ENCODE measurements at places on chromosomes 5 and 9.

DNA sequence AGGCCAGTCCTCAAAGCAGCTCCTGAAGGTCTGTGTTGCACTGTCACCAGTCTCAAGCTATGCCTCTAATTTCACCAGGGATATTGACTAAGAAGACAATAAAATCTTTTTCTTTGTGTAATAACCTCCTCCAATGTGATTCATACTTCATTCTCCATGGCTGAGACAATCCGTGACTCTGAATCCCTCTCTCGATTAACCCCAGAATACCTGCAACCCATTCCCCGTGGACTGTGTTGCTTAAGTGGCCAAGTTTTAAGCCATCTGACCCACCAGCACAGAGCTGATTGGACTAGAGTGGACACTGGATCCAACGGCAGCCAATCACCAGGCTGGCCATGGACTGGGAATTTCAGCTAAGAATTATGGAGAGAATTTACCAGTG, 5.4 kb upstream of the CCIN start:
- DNase-seq, result no peak

- no peak for DNase-seq
Measured at GRCh38 chr9:70576116-70576515, 161.7 kb upstream of the KLF9 start.

DNA sequence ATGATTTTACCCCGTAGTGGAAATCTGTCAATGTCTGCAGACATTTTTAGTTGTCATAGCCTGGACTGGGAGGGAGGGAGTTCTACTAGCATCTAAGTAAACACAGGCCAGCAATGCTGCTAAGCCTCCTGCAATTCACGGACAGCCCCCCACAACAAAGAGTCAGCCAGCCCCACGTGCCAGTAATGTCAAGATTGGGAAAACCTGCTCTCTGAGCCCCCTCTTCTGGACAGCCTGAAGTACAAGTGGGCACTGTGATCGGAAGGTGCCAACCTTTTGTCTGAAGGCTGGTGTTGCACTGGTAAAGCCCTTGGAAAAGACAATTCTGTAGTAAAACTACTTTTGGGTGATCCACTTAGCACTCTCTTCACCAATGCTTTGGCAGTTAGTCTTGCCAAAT, 154.5 kb downstream of the TARS1 start:
- DNase-seq, result no peak

DNA sequence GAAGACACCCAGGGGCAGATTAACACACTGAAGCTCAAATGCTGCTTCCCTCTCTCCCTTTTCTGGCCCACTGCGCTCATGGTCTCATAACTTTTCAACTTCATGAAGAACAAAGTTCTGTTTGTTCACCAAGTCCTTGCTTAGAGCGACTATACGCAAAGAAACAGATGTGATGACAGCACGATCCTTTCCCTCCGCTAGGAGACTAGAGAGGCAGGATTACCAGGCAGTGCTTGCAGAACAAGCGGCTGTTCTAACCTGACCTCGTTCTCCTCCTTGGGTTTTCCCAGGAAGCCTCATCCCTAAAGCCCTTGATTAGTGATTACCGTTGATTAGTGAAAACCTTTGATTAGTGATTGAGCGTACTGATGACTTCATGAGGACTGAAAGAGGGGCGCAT, 649.9 kb downstream of the IRX1 start:
- DNase-seq, result no peak

DNA sequence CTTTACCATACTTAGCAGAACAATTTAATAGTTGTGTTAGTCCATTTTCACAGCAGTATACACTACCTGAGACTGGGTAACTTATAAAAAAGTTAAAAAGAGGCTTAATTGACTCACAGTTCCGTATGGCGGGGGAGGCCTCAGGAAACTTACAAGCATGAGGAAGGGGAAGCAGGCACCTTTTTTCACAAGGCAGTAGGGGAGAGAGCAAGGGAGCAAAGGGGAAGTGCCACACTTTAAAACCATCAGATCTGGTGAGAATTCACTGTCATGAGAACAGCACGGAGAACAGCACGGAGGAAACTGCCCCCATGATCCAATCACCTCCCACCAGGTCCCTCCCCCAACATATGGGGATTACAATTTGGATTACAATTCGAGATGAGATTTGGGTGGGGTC, 269.9 kb downstream of the MTRR start:
- no peak for DNase-seq

GRCh38 chr5:179852993-179853547, 5.5 kb downstream of the MRNIP start:
- no peak for DNase-seq

DNA sequence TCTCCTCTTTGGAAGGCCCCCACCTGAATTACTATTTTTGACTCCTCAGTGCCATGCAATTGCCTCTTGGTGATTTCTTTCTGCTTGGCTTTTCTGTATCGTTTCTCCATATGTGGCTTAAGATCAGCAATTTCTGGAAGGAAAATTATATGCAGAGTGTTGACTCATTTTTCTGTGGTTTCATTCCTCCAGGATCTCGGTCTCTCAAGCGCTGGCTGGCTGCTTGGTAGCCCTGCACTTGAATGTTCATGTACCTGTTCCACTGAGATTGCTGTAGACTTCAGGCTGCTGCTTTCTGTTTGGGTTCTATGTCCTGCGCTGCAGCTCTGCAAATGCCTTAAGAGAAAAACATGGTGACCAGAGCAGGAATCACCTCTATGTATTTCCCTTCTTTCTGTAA, 77.6 kb downstream of the INIP start:
- DNase-seq, result no peak

DNA sequence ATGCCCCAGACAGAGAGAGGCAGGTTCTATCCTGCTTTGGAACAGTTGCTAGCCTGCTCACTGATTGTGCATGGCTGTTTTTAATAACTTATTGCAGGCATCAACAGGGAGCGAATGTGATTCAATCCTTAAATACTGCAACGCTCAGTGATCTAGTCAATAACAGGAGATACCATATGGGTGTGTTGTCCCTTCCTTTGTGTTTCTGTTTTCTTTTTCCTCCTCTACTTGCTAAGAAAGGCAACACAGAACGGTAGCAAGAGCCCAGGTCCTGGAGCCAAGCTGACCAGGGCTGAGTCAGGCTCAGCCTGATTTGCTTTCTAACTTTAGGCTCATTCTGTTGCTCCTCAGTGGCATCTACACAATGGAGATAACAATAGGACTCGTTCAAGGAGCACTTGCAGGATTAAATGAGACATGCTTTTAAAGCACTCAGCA, 98.6 kb upstream of the EQTN start:
- no peak for DNase-seq

DNA sequence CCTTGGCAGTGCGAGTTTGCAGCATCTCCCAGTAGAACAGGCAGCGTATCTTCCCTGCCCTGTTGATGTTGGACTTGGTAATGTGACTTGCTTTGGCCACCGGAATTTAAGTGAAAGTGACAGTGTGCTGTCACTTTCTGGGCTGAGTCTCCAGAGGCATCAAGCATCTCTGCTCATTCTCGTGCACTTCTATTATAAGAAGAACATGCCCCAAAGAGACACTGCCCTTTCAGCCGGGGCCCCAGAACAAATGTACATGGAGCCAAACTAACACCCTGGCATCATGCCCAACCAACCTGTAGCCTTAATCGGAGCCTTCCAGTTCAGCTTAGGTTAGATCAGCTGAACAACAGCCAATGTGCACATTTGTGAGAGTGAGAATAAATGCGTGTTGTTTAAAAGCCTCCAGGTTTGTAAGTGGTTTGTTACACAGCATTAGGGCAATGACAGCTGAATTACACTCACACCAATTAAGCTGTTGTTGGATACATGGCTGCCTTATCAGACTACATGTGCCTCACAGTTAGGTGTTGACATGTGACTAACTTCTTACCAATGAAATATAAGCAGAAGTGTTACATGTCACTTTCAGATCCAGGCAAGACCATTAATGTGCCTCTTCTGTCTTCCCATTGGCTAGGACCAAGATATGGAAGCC, 22.1 kb upstream of the FRMD3 start:
- no peak for DNase-seq

GRCh38 chr5:128101676-128102075, 18.1 kb downstream of the SLC12A2 start:
- DNase-seq, result no peak

- no peak for DNase-seq
Measured at GRCh38 chr5:79843450-79844388, 147.3 kb downstream of the MTX3 start.

GRCh38 chr5:151072630-151073025, 8.2 kb downstream of the TNIP1 start:
- DNase-seq, result no peak

DNA sequence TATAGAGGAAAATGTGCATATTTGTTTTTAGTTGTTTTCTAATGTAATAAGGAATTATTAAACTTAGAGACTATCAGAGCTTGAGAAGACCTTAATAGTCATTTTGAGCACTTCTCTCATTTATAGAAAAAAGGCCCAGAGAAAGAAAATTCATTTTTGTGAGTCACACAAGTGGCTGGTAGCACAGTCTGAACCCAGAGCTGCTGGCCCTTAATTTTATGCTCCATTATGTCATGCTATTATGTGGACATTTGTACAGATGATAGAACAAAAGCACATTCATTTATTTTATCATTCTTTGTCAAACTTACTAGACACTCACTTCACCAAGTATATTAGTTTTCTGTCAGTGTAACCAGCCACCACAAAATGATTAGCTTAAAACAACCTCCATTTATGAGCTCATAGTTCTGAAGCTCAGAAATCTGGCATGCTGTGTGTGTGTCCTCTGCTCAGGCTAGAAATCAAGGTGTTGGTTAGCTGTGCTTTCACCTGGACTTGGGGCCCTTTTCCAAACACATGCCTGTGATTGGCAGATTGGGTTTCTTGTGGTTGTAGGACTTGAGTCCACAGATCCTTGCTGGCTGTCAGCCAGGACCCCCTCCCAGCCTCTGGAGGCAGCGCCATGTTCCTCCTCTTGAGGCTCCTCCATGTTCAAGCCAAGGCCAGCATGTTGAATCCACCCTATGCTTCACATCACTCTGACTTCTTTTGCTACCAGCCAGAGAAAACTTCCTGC, 188.9 kb downstream of the ARHGAP26 start:
- no peak for DNase-seq

- no peak for DNase-seq
Measured at GRCh38 chr9:91896513-91897121, 53.4 kb downstream of the ROR2 start.

DNA sequence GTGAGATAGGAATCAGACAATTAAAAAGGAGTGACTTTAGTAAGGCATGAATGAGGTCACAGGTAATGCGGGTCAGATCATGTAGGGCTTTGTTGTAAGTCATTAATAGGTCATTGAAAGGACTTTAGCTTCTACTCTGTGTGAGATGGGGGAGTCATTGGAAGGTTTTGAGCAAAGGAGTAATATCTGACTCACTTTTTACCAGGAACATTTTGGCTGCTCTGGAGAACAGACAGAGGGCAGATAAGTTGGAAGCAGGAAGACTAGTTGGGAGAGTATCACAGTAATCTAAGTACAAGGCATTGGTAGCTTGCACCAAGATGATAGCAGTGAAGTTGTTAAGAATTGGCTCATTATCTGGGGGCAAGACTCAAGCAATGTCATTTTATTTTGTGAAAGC, 37.4 kb downstream of the KIF2A start:
- DNase-seq, result no peak

- DNase-seq, result no peak
Measured at GRCh38 chr5:114319821-114320220, 42.0 kb upstream of the KCNN2 start.

DNA sequence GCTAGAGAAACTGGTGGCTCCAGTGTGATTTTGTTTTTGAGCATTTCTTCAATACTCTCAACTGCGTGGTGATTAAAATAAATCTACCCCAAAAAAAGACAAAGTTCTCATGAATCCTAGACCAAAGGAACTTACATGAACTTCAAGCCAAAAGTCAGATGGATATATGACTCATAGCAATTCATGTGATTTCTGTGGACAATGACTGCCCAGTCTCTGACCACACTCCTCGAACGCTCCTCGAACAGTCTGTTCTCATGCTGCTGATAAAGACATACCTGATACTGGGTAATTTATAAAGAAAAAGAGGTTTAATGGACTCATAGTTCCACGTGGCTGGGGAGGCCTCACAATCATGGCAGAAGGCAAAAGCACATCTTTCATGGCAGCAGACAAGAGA, 46.4 kb upstream of the CEP78 start:
- DNase-seq, result no peak

Data from bone marrow (tissue), 2 donors.